B cell (primary cell): ENCODE measurements at places on chromosomes 5 and 9.

DNA sequence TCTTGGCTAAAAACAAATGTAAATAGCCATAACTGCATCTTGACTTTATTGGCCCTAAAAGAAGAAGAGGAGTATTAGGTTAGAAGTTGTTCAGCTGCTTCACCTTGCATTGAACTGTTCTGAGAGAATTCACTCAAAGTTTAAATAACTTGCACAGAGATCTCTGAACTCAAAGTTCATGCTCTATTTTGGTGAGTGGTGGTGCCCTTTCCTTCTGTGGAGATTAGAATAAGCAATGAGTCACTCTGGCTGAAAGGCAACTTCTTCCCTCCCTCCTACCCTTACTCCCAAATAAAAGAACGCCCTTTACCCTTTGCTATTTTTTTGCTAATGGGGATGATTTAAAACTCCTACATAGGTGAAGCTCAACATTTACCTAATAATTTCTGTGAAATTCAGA, 48.9 kb downstream of the ERMP1 start:
- no peak for DNase-seq

DNA sequence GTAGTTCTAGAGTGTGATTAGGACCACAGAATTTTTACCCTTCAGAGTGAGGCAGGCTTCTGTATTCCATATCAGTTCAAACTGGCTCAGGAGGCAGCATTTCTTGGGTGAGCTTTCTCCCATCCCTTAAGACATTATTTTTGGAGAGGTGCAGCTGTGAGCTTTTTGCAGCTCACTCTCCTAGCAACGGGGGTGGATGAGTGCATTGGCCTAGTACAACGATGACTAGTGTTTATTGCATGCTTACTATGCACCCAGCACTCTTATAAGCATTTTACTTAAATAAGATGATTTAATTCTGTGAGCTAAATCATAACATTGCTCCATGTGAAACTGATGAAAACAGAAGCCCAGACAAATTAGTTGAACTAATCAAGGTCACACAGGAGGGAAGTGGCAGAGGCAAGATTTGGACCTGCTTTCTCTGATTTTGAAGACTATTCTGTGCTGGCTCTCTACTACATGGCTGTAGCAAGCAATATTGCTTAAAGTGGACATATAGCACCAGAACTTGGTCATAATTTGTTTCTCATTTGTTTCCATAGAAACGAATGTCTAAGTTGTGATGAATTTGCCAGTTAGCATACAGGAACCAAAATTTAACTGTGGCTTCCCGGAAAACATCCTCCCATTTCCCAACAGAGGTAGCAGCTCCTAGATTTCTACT, 372.1 kb upstream of the RIOK2 start:
- DNase-seq: no peak

GRCh38 chr5:88602584-88602983, 280.4 kb downstream of the MEF2C start:
- DNase-seq: peak; percentile 3

- DNase-seq: no peak
Observed at GRCh38 chr5:31156631-31157160, 36.8 kb upstream of the CDH6 start.

GRCh38 chr5:147081311-147081764, 153.5 kb upstream of the STK32A start:
- DNase-seq: no peak

DNA sequence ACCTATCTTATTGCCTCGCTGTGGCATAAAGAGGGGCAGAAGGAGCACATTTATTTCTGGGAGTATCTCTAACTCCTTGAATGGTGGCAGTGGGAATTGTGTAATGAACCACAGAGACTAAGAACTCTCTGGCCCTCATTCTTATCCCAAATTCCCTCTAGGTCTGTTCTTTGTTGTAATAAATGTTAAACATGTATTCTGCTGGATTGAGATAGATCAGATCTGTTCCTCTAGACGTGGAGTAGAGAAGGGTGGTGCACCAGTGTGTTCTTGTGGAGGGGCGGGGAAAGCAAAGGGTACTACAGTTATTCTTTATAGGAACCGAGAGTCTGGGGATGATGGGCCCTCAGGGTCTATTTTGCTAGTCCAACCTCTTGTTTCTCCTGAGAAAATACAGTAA, 90.4 kb downstream of the UBE2R2 start:
- DNase-seq: no peak

GRCh38 chr9:108186642-108187395, 669.0 kb downstream of the ACTL7B start:
- DNase-seq: no peak

DNA sequence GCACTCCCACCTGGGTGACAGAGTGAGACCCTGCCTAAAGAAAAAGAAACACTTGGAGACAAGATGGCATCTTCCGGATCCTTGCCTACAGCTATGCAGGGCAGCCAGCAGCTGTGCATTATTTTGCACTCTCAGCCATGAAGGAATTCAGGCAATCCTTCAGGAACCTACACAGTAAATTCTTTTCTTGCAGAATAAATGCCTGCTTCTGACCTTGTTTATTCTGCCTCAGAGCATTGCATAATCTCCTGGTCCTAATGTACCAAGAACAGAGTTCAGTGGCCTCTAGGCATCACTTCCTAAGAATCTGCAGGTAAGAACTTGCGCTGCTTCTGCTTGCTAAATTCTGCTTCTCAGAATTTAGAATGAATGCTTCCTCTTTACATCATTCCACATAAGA, 16.8 kb downstream of the GLDC start:
- no peak for DNase-seq

DNA sequence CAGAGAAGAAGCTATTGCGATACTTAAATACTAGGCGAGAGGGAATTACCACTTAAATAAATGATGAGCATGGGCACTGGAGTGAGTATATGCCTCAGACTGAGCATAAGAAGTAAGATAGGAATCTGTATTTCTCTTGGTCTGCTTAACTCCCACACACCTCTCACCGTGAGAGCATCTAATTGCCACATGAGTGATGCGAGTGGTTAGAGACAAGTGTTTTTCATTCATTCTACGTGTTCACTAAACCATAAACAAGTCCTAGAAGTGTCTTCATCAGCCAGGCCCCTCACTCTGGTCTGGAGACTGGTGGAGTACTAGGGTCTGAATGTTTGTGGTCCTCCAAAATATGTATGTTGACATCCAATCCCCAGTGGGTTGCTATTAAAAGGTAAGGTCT, 150.2 kb upstream of the SLC12A2 start:
- DNase-seq: no peak

DNA sequence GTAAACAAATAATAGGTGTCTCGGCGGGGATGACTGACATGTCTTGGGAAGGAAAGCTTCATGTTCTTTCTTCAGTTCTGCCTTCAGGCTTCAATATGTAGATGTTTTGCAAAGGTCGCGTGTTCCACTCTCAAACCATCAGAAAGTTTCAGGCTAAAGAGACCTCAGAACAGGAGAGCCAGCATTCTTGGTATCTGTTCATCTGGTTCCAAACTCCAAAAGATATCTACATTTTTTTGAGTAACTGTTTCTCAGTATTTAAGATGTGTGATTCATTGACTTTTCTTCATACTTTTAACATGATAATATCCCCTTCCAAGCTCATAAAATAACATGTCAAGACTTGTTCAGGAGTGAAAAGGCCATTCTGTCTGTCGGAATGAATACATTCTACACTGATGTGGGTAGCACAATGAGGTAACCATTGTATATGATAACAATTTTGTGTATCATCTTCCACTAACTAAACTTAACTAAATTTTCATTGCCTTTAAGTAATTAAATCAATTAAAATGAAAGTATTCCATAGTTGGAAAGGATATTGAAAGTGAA, 183.6 kb downstream of the CFAP90 start:
- no peak for DNase-seq

GRCh38 chr5:150945486-150945885, 40.7 kb upstream of the ZNF300 start:
- DNase-seq: no peak

DNA sequence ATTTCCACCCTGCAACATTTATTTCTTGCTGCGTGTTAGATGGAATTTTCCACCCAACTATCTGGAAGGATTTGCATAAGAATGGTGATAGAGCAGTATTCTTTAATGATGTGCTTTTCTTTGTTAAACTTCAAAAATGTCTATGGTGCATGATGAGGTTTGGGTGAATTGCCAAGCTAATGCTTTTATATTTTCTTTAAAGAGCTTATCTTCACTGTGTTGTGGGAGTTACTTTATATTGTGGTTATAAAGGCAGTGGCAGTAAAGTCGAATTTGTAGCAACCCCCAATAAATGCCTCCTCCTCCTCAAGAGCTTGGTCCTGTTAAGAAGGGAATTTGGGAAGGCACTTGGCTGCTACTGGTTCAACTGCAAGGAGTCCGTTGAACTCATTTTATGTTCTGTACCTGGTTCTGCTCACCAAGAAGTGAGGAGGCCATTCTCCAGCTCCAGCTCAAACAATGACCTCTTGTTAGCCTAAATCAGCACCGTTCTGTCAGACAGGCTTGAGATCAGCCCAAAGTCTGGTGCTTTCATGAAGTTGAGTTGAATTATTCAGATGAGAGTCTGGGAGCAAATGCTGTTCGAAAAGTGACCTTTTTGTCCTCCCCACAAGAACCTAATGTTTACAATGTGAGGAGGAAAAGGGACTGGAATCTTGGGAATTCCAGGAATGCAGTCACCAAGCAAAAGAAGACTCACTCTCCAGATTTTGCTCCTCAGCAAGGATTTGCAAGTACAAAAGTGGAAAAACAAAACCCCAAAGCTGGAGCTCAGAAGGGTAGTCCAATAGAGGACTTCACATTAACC, 217.0 kb downstream of the TMEM38B start:
- DNase-seq: no peak

- no peak for DNase-seq
Observed at GRCh38 chr5:109935833-109936490, 246.2 kb downstream of the MAN2A1 start.

- no peak for DNase-seq
Observed at GRCh38 chr5:1513326-1514026, 10.3 kb downstream of the LPCAT1 start.

- DNase-seq: no peak
Observed at GRCh38 chr5:104932431-104932830, 1369.8 kb upstream of the NUDT12 start.

- no peak for DNase-seq
Observed at GRCh38 chr5:79936002-79936645, 54.9 kb downstream of the MTX3 start.

- no peak for DNase-seq
Observed at GRCh38 chr9:98793031-98793430, 3.3 kb downstream of the ANKS6 start.

DNA sequence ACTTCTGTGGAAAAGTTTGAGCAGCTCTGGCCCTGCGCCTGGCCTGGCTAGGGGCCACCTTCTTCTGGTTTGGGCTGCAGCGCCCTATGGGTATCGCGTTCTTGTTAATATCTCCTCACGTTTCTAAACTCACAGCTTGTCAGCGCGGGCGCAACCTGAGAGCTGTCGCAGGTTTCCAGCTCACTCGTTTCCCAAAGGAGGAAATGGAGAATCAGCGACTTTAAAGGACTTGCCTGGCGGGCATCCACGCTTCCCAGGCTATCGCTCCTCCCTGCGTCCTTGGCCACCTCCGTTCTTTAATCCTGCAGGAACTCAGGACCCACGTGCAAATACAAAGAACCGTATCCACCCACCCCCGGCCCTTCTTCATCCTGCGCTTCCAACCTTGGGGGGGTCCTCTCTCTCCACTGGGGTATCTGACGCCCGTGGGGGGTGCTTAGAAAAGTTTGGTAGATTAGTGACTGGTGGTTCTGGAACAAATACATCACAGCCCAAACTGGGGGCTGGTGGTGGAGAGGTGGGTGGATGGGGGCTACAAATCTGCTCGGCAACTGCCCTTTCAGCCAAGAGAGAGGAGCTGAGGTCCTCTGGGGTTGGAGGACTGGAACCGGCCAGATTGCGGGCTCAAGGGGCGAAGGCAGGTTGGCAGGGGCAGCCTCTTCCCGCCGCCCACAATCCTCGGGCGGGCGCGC, 578 bp upstream of the PSAT1 start:
- DNase-seq: peak; percentile 20

DNA sequence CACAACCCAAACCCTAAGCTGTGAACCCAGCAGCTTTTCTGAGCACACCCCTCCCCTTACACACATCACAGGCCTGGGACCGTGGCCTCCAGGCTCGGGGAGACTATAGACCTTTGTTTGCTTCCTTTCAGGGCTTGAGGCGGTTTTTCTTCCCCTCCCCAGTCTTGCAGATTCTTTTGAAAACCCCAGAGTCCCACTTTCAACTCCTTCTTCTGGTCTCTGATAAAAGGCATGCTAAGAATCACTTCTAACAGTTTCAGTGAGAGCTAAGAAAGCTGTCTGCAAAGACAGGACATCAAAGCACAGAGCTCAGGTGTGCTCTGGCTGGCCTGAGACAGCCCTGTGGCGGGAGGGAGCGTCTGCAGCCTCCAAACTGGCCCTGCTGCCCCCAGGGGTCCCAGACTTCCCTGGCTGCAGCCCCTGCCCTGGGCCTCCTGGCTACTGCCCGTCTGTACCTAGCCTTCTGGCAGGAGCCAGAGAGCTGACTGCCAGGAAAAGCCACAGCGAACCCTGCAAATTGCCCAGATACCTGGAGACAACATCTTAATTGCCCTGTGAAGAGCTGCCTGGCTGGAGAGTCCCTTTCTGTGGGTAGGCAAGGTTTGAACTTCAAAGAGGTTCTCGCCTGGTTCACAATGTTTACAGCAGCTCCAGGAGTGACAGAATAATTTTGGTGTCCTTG, 138.9 kb downstream of the GADD45G start:
- DNase-seq: no peak

GRCh38 chr5:142938266-142938880, 168.2 kb downstream of the ARHGAP26 start:
- DNase-seq: no peak
